Caki2 (cell line): ENCODE measurements at places on chromosomes 7 and 10. TPM values are rescaled to one million over a fixed set of nuclear protein-coding genes. Genes with fewer than 3 reads are reported as not detected.

GRCh38 chr10:78899098-78899754, 169.5 kb upstream of the ZMIZ1 start:
- no peak for DNase-seq

GRCh38 chr7:126079151-126079550, 1149.5 kb upstream of the POT1 start:
- DNase-seq = no peak

- DNase-seq = no peak
Measured at GRCh38 chr10:132362151-132362611, 30.2 kb downstream of the LRRC27 start.

DNA sequence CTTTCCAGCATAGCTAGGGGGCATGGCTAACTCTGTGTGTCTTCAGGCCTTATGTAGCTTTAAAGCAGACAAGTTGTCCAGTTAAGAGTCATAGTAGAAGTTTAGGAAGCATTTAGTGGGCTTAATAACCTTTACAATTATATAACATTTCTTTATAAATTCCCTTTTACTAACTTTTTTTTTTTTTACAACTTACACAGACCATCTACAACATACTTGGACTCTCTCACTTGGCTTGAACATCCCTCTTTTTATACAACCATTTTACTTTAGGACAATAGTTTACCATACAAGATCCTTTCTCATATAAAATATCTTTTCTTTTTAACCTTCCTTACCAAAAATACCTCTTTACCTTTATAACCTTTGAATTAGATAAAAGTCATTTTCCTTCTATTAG, 26.3 kb downstream of the SP4 start:
- peak; percentile 40 for DNase-seq

GRCh38 chr7:120994512-120995410, 6.2 kb downstream of the CPED1 start:
- DNase-seq = no peak

DNA sequence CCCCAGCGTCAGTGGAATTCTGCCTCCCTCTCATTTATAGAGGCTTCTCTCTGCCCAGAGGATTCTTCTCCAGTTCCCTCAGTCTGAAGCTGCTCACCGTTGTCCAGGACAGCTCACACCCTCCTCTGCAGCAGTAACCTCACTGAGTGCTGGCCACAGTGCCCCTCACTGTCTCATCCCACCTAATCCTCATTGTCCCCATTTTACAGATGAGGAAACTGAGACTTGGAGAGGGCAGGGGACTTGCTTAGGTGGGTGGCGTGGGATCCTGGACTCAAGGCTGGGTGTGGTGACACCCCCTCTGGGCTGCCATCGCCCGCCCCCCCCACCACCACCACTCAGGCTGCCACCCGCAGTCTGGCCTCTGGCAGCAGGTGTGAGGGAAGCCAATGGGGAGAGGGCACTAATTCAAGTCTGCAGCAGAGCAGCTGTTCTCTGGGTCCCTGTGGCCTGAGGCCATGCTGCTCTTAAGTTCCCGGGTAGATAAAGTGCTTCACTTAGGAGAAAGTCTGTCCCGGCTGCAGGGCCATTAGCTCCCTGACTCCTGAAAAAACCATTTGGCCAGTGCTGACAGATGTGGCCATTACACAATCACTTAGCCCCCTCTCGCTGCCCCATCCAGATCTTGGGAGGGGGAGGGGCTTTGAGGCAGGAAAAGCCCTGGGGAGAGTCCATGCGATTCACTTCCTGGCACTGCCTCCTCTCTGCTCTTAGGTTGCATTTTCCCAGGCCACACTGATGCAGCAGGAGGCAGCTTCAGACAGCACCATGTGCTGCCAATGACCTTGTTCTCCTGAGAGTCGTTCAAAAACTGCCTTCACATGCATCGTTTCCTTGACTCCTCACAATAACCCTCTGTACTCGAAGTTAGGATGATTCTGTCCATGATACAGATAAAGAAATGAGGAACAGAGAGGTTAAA, 36.3 kb downstream of the DRGX start:
- DNase-seq = no peak

- DNase-seq = no peak
Measured at GRCh38 chr7:100711369-100711768, 5.4 kb downstream of the POP7 start.

DNA sequence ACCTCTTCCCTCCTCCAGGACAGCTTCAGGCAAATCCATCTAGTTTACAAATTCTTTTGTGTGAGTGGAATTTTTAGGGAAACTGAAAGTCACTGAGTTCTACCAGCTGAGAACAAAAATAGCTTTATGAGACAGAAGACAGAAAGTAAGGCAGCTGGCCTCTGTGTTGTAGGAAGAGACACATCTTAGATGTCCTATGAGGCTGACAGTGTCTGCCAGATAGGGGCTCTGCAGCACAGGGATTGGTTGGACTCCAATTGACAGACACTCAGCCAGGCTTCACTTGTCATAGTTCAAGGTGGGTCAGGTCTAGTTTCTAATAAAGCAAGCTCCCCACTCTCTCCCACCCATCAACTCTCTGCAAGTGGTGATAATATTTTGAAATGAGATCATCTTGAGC, 574.9 kb downstream of the CCSER2 start:
- no peak for DNase-seq

- DNase-seq = no peak
Measured at GRCh38 chr7:2583798-2584580, 25.2 kb downstream of the IQCE start.

DNA sequence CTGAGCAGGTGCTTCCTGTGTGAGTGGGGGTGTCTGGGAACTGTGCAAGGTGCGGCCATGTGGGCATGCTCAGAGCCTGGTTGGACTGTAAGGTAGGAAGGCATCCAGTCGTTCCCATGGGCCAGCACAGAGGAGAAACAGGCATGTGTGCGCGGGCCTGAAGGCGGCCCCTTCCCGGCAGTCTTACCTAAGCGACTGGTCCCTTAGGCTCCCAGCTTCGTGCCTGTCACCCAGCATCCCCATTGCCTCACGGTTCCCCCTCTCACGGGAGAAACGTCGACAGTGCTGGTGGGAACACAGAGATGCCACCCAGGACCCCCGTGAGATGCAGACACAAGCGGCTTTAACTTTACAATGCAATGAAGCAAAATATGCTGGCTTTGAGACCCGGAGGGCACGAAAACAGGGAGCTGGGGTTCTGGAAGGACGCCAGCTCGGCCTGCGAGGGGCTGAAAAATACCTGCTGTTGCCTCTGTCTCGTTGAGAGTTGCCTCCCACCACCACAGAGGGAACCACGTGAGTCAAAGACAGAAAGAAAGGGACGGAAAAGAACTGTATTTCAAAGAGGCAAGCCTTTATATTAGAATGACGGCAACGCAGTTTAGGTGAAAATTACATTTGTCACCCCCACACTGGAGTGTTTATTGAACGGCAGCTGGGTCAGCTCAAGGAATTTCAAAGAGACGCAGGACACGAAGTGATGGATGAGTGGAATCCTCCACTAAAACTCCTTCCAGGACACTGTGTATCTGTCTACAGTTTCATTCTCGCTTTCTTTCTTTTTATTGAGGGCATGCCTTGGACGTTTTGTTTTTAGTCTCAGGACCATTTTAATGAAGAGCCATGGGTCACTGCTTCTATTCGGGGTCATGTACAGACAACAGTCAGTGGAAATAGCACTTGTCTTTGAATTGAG, 128.4 kb downstream of the DNAJB6 start:
- DNase-seq = no peak

- no peak for DNase-seq
Measured at GRCh38 chr7:127957886-127958285, 73.4 kb downstream of the LRRC4 start.

DNA sequence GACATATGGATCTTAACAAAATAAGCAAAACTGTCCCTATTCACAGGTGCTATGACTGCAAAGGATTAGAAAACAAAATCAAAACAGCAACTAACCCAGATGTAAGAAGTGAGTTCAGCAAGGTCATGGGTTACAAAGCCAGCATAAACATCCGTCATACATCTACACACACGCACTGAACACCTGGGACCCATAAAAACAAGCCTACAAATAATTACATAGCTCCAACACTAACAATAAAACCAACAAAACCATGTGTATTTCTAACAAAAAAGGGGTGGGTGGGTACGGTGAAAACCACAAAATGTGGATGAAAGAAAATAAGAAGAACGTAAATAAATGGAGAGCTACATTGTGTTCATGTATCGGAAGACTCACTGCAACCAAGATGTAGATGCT, 256.8 kb downstream of the ELFN1 start:
- no peak for DNase-seq

- peak; percentile 80 for DNase-seq
Measured at GRCh38 chr10:46282842-46283574, 3.8 kb upstream of the ANTXRL start.

GRCh38 chr7:123633553-123633952, 22.1 kb upstream of the LMOD2 start:
- DNase-seq = no peak

GRCh38 chr10:119658274-119658673, 7.1 kb downstream of the BAG3 start:
- DNase-seq = peak; percentile 75

DNA sequence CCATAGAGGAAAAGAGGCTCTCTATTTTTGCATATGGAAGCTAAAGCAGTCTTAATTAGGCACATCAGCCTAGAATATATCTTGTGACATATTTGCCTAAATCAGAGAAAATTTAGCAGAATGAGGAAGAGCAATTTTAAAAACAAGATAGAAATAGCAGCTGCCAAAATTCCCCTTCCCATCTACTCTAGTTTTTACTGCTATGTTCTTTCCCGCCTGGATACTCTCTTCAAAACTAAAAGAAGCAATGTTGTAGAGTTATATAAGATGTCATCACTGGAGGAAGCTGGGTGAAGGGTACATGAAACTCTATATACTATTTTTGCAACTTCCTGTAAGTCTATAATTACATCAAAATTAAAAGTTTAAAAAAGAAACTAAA, 87.0 kb downstream of the ARMH3 start:
- DNase-seq = no peak

DNA sequence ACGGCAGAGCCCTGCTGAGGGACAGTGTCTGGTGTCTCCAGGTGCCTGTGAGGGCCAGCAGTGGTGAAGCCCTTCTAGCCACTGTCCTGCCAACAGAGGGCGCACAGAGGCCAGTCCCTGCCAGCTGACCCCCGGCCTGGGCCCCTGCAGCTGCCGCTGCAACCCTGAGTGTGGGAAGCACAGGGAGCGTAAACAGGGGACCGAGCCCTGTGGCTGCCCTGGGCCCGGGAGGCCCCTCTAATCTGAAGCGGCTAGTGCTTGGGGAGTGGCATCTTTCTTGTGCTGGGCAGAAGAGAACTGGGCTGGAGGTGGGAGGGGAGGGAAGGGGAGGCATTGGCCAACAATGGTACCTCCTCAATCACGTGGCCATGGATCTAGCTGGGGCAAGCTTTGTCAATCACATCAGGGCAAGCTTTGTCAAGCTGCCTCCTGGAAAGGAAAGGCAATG, 34.6 kb downstream of the TRIM8 start:
- DNase-seq = peak; percentile 77

- DNase-seq = no peak
Measured at GRCh38 chr7:68025369-68025768, 1028.7 kb downstream of the TYW1 start.

DNA sequence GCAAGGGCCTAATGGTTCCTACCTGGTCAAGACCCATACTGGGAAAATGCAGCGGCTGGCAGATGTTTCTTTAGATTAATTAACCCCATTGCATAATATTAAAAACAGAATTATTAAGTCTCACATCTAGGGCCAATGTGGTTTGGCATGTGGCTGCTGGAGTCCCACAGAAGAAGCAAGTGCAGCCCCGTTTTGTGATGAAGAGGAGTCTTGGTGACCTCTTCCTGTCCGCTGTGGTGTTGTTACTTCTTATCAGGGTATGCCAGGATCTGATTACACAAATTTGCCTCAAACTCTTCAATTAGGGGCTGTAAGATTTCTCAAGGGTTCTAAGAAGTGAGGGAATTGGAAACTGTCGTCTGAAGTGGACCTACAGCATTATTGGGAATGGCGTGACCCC, 240.3 kb downstream of the SEC23IP start:
- DNase-seq = no peak

- no peak for DNase-seq
Measured at GRCh38 chr10:132458586-132459300, 61.7 kb downstream of the PWWP2B start.

DNA sequence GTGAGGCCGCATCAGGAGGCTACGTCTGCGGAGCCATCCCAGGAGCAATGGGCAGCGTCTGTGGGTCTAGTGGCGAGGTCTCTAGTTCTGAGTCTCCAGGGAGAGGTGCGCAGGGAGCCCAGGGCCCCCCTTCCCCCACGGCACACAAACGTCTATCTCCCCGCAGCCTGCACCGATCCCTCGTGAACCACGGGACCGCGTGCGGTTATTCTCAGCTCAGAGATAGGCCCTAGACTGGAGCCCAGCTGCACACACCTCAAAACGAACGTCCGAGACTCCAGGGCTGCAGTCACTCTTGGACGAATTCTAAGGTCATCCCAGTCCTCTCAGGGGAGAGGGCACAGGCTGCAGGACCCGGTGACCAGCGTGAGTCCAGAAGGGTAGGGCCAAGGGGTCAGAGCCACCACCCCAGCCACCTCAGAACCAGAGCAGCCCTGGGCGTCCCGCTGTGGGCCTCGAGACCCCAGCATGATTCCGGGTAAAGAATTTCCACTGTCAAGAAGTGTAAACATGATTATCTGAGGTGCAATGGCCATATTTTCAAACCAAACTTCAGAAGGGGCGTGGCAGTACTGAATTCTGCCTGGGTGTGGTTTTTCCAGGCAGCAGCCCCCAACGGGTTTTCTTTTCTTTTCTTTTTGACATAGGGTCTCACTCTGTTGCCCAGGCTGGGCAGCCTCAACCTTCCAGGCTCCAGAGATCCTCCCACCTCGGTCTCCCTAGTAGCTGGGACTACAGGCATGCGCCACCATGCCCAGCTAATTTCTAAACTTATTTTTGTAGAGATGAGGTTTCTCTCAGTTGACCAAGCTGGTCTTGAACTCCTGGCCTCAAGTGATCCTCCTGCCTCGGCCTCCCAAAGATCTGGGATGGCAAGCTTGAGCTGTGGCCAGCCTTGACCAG, 57.5 kb downstream of the PWWP2B start:
- no peak for DNase-seq

PTPRN2 gene
- total RNA-seq = 0.78 and 0.88 TPM in 2 replicates

STK32C gene
- 22.5 and 47.3 TPM in 2 replicates for total RNA-seq

PRDX3 gene
- 281 TPM in 2 replicates for total RNA-seq

SYT15 gene
- not detected in 2 replicates for total RNA-seq

FASTK gene
- 126 and 140 TPM in 2 replicates for total RNA-seq

RSPH10B gene
- not detected in 2 replicates for total RNA-seq

OPN1SW gene
- not detected in 2 replicates for total RNA-seq

NXPH1 gene
- 0.14 TPM in 1 of 2 replicates, not detected in the other for total RNA-seq

INSYN2A gene
- not detected in 2 replicates for total RNA-seq

ANTXRL gene
- total RNA-seq = not detected in 2 replicates

MMP21 gene
- total RNA-seq = not detected in 2 replicates

CALD1 gene
- 10.2 and 11.1 TPM in 2 replicates for total RNA-seq

KIAA1217 gene
- 0.95 and 1.3 TPM in 2 replicates for total RNA-seq

SLC26A3 gene
- not detected in 2 replicates for total RNA-seq

LIPN gene
- total RNA-seq = not detected in 2 replicates

CDH23 gene
- total RNA-seq = 0.03 TPM in 1 of 2 replicates, not detected in the other
